ENCODE measurements at places on chromosomes 4 and X. TPM values are rescaled to one million over a fixed set of nuclear protein-coding genes. Genes with fewer than 3 reads are reported as not detected.

The MTNR1A gene
- total RNA-seq, result not detected

The SHOX gene
- total RNA-seq, result not detected

The PAGE1 gene
- not detected for total RNA-seq

The MAGEA9B gene
- total RNA-seq, result not detected

DNA sequence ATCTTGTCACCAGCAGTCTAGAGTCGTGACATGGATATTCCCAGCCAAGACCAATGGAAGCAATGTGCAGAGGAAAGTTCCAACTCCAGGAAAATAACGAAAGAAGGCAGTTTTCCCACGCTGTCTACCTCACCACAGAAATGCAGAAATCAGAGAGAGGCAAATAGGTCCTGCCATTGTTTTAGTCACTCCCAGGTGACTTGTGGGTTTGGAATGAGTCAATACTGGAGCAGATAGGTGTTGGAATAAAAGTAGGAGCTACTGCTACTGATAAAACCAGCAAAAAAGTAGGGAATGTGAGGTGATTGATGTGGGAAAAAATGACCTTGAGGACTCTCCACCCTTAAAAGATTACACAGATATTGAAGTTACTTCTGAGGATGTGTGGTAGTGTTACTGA, 72.8 kb upstream of the RAI2 start:
- no peak for DNase-seq

DNA sequence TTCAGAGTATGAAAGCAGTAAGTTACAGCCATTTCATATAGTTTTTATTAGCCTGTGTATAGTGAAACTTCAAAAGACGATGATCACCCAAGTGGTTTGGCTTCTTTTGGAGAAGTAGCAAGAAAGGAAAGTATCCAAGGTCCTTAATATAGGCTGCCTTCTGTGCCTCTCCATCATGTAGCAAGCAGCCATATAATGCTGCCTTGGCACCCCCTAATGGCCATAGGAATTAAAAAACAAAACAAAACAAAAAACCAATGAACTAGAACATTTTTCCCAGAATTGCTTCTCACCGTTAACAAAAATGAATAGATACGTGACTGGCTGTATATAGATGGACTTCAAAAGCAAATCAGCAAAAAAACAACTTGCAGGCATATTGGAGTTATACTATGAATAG, 18.9 kb downstream of the LAMP2 start:
- DNase-seq, result no peak

DNA sequence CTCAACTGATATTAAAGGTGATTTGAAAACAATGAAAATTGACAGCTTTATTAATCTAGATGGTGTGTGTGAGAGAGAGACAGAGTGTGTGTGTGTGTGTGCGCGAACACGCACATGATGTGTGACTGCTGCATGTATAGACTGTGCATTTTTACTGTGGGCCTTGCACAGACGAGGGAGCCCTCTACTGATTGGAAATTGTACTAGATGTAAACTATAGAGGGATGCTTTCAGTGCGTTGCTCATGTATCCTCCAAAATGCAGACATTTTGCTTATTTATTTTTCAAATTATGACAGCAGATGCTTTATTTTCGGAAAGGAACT, 168.4 kb upstream of the GK2 start:
- DNase-seq, result peak; percentile 18

GRCh38 chr4:176359590-176359989, 39.8 kb downstream of the SPCS3 start:
- DNase-seq, result peak; percentile 79

The AMELX gene
- total RNA-seq, result not detected

- no peak for DNase-seq
Measured at GRCh38 chrX:71996826-71997225, 86.2 kb downstream of the NHSL2 start.

The RENBP gene
- total RNA-seq, result not detected

GRCh38 chr4:129362691-129363274, 266.8 kb downstream of the C4orf33 start:
- DNase-seq, result peak; percentile 60

The SPANXN3 gene
- total RNA-seq, result not detected

The KIAA1210 gene
- total RNA-seq, result not detected

DNA sequence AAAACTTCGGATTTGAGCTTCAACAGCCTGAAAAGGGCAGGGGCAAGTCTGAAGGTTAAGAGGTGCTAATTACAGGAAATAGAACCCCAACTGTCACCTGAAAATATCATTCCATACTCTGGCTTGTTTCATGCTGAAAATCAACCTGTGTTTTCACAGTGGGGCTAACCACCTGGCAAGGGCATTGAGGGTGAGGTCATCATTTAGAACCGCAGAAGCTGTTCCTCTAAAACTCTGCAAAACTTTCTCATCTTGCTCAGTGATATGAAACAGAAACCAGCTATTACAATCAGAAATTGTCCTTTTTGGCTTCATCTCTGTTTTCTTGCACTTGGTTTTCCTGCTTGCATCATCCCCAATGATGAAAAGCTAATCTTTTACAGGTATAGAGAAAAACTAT, 247.6 kb downstream of the DCLK2 start:
- no peak for DNase-seq

GRCh38 chrX:82742351-82742750, 765.7 kb upstream of the POU3F4 start:
- DNase-seq, result no peak

The UGT2A3 gene
- not detected for total RNA-seq

GRCh38 chrX:110021258-110022022, 18.5 kb downstream of the TMEM164 start:
- DNase-seq, result peak; percentile 75

GRCh38 chr4:100875296-100876068, 357.7 kb upstream of the EMCN start:
- no peak for DNase-seq

The BMPR1B gene
- total RNA-seq, result 0.90 TPM

The MAGEA8 gene
- not detected for total RNA-seq

GRCh38 chrX:16870862-16871815, 977 bp upstream of the RBBP7 start:
- no peak for DNase-seq

GRCh38 chr4:48489683-48490011, 405 bp upstream of the ZAR1 start:
- no peak for DNase-seq

GRCh38 chrX:66050140-66050569, 10.3 kb upstream of the VSIG4 start:
- DNase-seq, result no peak

All from IMR-90 (cell line).